GM19239 (cell line): ENCODE measurements at places on chromosomes 3 and 15.

GRCh38 chr15:89361451-89362202 lies 27.0 kb upstream of the POLG start:
- peak; percentile 88 for DNase-seq

- DNase-seq = no peak
Observed at GRCh38 chr3:114790752-114791151, 356.3 kb downstream of the ZBTB20 start.

GRCh38 chr3:58577269-58577821 lies at the start of gene FAM107A:
Gene FAM107A (minus strand): TSS chr3:58577391. CDS start chr3:58569860, 7,531 bp downstream.
- no peak for DNase-seq

DNA sequence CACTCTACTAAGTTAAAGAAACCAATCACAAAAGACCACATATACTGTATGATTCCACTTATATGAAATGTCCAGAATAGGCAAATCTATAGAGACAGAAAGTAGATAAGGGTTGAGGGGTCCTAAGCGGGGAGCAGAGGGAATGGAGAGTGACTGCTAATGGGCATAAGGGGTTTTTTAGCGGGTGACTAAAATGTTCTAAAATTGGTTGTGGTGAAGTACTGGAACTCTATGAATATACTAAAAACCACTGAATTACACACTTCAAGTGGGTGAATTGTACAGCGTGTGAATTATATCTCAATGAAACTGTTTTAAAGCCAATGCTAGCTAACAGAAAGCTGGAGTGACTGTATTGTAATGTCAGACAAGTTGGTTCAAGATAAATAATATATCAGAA lies 33.3 kb downstream of the KPNA1 start:
- DNase-seq = no peak

GRCh38 chr3:127441764-127442163 lies 148.8 kb downstream of the TPRA1 start:
- no peak for DNase-seq

GRCh38 chr3:104154896-104155295 lies 1211.8 kb upstream of the ALCAM start:
- no peak for DNase-seq

GRCh38 chr15:60444289-60444912 lies 34.5 kb downstream of the ICE2 start:
- DNase-seq = no peak

- DNase-seq = no peak
Observed at GRCh38 chr15:88193415-88193814, 63.1 kb downstream of the NTRK3 start.
